ENCODE measurements at places on chromosomes 12 and 14. TPM values are rescaled to one million over a fixed set of nuclear protein-coding genes. Genes with fewer than 3 reads are reported as not detected.

DNA sequence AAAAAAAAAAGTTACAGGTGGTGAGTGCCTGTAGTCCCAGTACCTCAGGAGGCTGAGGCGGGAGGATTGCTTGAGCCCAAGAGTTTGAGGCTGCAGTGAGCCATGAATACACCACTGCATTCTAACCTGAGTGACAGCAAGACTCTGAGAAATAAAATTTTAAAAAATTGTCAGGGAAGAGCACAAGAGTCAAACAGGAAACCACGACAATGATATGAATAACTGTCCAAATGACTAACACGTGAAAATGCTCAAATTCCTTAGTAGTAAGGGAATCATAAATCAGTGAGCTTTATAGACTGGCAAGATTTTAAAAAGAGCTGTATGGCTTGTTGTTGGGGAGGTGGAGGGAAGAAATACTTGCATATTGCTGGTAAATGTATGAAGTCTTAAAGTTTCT, 12.9 kb upstream of the ASPG start:
- no peaks in the 10 kb centered on the region for H3K27me3 ChIP-seq
- no peak overlapping the region for H3K4me3 ChIP-seq
- no peak overlapping the region for H3K27ac ChIP-seq
- DNase-seq, result no peak

The TNS2 gene
- polyA plus RNA-seq, result 43.5 TPM

DNA sequence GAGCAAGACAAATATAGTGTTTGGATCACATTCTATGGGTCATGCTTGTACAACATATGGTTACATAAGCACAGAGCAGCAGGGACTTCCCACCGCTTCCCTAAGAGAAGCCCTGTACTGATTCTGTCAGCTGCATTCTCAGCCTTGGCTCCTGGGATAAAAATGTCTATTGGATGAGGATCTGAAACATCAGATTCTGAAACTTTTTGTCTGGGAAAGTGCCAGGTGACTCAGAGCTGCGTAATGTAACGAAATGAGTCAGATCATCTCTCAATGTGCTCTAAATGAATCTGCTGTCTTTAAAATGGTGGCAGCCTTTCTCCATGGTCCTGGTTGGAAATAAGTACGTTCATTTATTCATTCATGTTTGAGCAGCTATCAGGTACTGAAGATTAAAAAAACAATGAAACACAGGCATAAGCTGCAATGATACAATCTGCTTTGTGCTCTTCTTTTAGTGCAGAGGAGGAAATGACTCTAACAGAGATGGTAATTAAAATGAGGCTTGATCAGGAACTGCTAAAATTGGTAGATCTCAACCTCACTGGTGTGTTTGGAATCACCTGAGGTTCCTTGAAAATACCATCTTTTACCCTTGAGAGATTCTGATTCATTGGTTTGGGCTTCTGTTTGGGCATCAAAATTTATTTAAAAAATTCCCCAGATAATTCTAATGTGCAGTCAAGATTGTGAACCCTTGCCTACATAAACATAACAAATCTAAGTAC, 99.1 kb upstream of the NAP1L1 start:
- no peak for DNase-seq
- H3K36me3 ChIP-seq, result no peaks in the 10 kb centered on the region
- H3K27me3 ChIP-seq, result no peaks in the 10 kb centered on the region
- H3K4me3 ChIP-seq, result no peak overlapping the region
- H3K27ac ChIP-seq, result no peak overlapping the region
- no peaks in the 10 kb centered on the region for H3K4me1 ChIP-seq

The GAPDH gene
- 2,065 TPM for polyA plus RNA-seq

GRCh38 chr12:121532503-121533393, 48.1 kb downstream of the KDM2B start:
- peaks cover 14% of the 10 kb centered on the region for H3K4me1 ChIP-seq
- H3K27me3 ChIP-seq, result no peaks in the 10 kb centered on the region
- no peak overlapping the region for H3K4me3 ChIP-seq
- H3K27ac ChIP-seq, result peak overlapping the region; percentile 62
- H3K36me3 ChIP-seq, result peaks cover 33% of the 10 kb centered on the region

The CMA1 gene
- polyA plus RNA-seq, result not detected

The VRTN gene
- 0.69 TPM for polyA plus RNA-seq

DNA sequence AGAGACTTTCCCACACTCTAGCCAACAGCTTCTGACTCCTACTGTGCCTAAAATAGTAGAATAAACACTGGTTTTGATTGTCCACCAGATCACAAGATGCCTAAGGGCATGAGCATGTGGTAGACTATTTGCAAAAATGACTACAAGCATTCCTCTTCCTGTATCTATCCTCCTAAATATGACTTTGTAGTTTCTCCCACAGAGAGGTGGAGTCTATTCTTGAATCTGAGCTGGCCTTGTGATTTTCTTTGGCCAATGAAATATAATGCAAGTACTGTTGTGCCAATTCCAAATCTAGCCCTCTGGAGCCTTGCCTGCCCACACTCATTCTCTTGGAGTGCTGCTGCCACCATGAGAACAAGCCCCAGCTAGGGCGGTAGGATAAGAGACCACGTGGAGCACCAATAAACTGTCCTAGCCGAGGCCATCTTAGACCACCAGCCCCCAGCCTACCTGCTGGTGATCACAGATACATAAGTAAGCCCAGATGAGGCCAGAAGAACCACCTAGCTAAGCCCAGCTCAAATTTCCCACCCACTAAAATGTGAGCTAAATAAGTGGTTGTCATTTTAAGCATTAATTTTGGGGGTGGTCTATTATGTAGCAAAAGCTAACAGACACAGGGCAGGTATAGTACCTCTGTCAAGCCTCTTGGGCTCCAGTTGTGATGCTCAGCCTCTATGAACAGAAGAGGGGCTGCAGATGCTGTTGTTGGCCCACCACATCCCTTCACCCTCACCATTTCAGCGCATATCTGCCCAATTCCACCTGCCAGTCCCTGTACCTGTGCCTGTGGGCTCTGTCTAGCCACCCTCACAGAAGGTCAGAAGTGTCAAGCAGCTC, 17.9 kb downstream of the ZFP36L1 start:
- DNase-seq, result no peak
- no peak overlapping the region for H3K4me3 ChIP-seq
- no peaks in the 10 kb centered on the region for H3K36me3 ChIP-seq
- peaks cover 17% of the 10 kb centered on the region for H3K4me1 ChIP-seq
- H3K27ac ChIP-seq, result no peak overlapping the region

The ETFBKMT gene
- polyA plus RNA-seq, result 4.1 TPM

- no peaks in the 10 kb centered on the region for H3K27me3 ChIP-seq
- no peaks in the 10 kb centered on the region for H3K36me3 ChIP-seq
- H3K4me1 ChIP-seq, result no peaks in the 10 kb centered on the region
- DNase-seq, result no peak
- H3K27ac ChIP-seq, result no peak overlapping the region
These were observed 417.1 kb upstream of the CCDC196 start for GRCh38 chr14:66069036-66069435.

DNA sequence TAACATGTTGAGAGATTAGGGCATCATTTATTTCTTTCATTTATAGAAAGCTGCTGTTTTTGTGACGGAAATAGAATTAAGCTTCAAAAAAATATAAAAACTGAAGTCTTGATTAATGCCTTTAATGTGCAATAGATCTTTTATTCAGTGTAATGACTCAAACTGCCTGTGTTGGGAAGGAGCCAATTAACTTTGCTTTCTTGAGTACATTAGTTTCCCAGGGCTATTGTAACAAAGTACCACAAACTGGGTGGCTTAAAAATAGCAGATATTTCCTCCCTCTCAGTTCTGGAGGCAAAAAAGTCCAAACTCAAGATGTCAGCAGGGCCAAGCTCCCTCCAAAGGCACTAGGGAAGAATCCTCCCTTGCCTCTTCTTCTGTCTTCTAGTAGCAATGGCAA, 36.6 kb downstream of the EID3 start:
- DNase-seq, result no peak
- H3K27me3 ChIP-seq, result no peaks in the 10 kb centered on the region
- H3K4me1 ChIP-seq, result no peaks in the 10 kb centered on the region
- no peak overlapping the region for H3K4me3 ChIP-seq

DNA sequence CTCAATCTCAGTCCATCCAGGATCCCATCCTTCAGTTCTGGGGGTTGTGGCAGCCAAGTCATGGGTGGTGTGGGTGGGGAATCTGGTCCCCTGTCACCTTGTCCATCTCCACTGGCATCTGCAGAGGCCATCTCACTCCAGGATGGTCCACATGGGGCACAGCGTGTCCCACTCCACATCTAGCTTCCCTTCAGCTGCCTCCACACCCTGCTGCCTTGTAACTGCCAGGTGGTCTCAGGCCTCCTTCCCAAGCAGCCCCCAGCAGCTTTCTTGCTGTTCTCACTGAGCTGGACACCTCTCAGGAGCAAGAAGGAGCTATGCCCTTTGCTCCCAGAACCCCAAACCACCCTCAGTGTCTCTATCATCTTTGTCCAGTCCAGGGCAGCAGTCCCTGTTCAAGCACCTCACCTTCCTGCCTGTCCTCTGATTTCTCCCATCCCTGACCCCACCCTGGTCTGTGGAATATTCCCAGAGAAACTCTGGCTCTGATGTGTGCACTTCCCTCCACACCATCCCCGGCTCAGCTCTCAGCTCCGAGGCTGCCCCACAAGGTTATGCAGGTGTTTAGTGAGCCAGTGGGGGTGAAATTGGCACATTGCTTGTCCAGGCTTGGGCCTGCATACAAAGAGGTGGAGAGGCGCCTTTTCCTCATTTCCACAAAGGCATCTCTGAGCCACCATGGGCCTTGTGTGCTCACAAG, 13.7 kb upstream of the DYNC1H1 start:
- peaks cover 10% of the 10 kb centered on the region for H3K27me3 ChIP-seq
- DNase-seq, result no peak
- peaks cover 9% of the 10 kb centered on the region for H3K4me1 ChIP-seq
- H3K27ac ChIP-seq, result no peak overlapping the region
- H3K36me3 ChIP-seq, result no peaks in the 10 kb centered on the region
- no peak overlapping the region for H3K4me3 ChIP-seq

The NFATC4 gene
- polyA plus RNA-seq, result 40.9 TPM

The TAS2R31 gene
- polyA plus RNA-seq, result 0.82 TPM

DNA sequence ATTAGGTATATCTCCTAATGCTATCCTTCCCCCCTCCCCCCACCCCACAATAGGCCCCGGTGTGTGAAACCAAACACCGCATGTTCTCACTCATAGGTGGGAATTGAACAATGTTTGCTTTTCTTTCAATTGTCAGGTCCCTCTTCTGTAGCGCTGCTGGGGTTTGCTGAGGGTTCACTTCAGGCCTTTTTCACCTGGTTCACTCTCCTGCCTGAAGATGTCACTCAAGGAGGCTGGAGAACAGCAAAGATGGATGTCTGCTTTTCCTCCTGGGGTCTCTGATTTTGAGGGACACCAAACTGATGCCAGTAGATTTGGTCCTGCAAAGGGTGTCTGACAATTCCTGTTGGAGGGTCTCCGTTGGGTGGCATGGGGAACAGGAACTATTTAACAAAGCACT, 35.8 kb downstream of the KLRK1 start:
- H3K36me3 ChIP-seq, result no peaks in the 10 kb centered on the region
- H3K4me1 ChIP-seq, result no peaks in the 10 kb centered on the region
- no peak overlapping the region for H3K4me3 ChIP-seq
- DNase-seq, result no peak
- no peak overlapping the region for H3K27ac ChIP-seq
- no peaks in the 10 kb centered on the region for H3K27me3 ChIP-seq

The NOXRED1 gene
- polyA plus RNA-seq, result 0.84 TPM

The CLMN gene
- polyA plus RNA-seq, result 18.7 TPM

The CCDC196 gene
- 0.72 TPM for polyA plus RNA-seq

DNA sequence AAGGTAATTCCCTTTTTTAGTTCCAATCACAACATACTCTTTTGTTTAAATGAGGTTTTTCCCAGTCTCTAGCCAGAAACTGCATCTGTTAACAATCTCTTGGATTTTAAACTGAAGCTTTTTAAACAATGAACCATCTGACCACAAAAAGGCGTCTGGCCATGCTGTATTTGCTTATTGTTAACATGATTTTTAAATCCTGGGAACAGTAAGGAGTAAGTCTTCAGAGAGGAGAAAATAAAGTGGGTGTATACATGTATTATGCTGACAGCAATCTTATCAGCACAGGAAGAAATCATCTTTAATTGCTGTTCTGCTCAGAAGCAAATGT, 106.2 kb downstream of the DAAM1 start:
- H3K27ac ChIP-seq, result no peak overlapping the region
- H3K27me3 ChIP-seq, result no peaks in the 10 kb centered on the region
- H3K4me1 ChIP-seq, result no peaks in the 10 kb centered on the region
- no peak overlapping the region for H3K4me3 ChIP-seq

The AMDHD1 gene
- 2.7 TPM for polyA plus RNA-seq

The IL26 gene
- polyA plus RNA-seq, result 0.10 TPM

The KRT6C gene
- polyA plus RNA-seq, result not detected

The SLC35F4 gene
- 0.09 TPM for polyA plus RNA-seq

- H3K27ac ChIP-seq, result no peak overlapping the region
- H3K27me3 ChIP-seq, result no peaks in the 10 kb centered on the region
- no peaks in the 10 kb centered on the region for H3K36me3 ChIP-seq
- DNase-seq, result no peak
- no peak overlapping the region for H3K4me3 ChIP-seq
- no peaks in the 10 kb centered on the region for H3K4me1 ChIP-seq
These were observed 189.0 kb downstream of the NTF3 start for GRCh38 chr12:5620896-5621295.

DNA sequence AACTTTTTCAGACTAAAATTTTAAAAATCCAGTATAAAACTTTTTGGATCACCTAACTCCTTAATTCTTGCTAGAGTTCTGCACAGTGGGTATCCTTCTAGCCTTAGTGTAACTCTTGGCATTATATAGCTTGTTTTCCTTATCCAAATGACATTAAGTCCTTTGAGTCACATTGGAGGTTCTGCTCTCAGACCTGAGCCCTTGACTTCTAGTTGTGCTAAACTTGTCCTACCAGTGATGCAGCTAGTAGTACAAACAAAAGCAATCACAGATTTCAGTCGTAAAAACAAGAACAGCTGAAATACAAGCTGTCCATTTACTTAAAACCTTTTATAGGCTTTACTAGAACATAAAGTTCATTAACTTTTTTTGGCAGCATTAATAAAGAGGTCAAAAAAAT, 10.5 kb downstream of the ZBTB1 start:
- H3K27ac ChIP-seq, result no peak overlapping the region
- H3K4me1 ChIP-seq, result no peaks in the 10 kb centered on the region
- no peak for DNase-seq
- H3K4me3 ChIP-seq, result no peak overlapping the region

DNA sequence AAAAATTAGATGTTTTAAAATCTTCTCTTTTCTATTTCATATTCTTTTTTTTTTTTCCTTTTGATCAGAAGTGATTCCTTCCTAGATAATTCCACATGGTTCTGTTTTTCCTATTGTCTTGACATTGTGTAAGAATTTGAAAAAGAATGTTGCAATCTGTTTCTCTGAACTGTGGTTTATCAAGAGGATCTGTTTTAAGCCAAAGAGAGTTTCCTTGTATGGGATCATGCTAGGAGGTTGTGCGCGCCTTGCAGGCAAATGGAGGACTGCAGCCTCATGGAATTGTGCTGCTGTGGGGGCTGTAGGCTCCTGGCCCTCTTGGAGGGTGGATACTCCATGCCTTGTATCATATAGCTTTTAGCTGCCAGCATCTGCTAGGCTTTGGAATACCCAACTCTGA, 43.3 kb upstream of the MBIP start:
- no peaks in the 10 kb centered on the region for H3K4me1 ChIP-seq
- H3K27me3 ChIP-seq, result peaks cover 3% of the 10 kb centered on the region
- no peaks in the 10 kb centered on the region for H3K36me3 ChIP-seq
- no peak overlapping the region for H3K4me3 ChIP-seq

The BTG1 gene
- polyA plus RNA-seq, result 58.0 TPM

The INHBC gene
- polyA plus RNA-seq, result 0.40 TPM
